ENCODE measurements at places on chromosomes 1 and 21.

DNA sequence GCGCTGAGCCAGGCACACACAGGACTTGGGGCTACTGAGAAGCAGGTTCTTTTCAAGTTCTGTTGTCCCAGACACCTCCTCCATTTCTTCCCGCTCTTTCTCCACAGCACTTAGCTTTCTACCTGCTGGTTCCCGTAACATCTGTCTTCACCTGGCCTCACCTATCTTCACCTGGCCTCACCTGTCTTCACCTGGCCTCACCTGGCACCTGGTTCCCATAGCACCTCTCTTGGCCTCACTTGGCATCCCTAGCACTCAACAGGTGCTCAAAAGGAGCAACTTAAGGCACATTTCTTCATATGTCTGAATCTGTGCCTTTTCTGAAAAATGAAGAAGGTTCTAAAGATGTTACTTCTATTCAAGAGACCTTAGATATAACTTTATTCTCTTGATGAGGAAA is 10.4 kb downstream of the KCNK1 start:
- DNase-seq: no peak

DNA sequence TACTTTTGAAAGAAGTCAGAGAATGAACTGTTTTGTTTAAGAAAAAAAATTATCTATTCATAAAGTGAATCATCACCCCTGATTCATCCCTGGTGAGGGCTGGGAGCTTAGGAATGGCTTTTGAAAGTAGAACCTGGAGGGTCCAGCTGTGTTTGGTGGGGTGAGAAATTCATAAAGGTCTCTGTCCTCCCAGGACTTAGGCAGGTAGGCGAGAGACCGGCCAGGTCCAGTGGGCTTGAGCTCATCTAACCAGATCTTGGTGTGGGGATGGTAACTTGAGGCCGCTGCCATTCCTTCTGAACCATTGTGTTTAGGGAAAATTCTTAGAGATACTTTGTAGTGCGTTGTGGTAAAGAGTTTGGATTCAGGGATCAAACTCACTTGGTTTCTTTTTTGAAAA is 156.8 kb upstream of the TNR start:
- DNase-seq: no peak

GRCh38 chr1:10515301-10515975 is 40.7 kb downstream of the PEX14 start:
- peak; percentile 61 for DNase-seq

- peak; percentile 22 for DNase-seq
Observed at GRCh38 chr21:26849428-26850115, 4.4 kb upstream of the ADAMTS1 start.

GRCh38 chr1:89843273-89844130 is 22.7 kb downstream of the LRRC8D start:
- peak; percentile 43 for DNase-seq

DNA sequence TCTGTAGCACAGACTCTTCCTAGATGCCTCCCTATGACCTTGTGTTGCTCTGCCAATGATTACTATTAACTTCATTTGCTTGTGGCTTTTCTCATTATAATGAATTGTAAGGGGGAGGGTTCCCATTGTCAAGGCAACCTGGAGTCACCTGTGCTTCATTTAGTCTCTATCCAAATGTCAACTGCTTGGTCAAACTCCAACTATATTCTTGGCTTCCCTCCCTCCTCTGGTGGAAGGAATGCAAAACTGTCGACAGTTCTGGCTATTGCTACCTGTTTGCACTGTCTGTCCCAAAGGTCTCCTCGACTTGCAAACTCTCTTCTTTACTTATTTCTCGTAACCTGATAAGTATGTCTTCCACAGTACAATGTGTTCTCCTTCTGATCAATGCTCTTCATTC is 100.3 kb downstream of the CACNA1E start:
- DNase-seq: no peak

DNA sequence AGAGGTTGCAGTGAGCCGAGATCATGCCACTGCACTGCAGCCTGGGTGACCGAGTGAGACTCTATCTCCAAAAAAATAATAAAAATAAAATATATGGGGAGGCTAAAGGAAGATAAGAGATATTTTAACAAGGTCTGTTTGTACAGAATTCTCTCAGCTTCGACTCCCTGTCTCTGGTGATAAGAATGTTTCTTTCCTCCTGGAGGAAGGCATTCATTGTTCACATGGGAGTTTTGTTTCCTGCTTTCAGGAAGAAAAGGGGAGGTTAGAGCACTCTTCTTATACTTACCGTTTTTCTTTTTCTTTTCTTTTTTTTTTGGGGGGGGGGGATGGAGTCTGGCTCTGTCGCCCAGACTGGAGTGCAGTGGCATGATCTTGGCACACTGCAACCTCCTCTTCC is 2.0 kb upstream of the NAXE start:
- DNase-seq: no peak

DNA sequence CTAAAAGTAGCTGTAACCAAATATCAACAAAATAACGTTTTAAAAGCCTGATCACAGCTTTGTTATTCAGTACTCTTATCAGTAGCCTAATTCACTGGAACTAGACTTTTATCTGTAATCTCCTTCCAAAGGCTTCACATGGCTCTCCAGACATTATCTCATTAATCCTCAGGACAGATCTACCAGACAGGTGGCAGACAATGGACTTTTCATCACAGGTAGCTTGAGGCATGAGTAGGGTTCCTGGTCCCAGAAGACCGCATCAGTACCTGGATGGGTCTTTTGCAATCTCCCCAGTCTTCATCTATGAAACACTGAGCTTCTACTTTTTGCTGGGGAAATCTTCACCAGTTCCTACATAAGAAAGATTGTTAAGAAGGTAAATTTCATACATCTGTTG is 132.2 kb upstream of the FOXD3 start:
- DNase-seq: no peak

DNA sequence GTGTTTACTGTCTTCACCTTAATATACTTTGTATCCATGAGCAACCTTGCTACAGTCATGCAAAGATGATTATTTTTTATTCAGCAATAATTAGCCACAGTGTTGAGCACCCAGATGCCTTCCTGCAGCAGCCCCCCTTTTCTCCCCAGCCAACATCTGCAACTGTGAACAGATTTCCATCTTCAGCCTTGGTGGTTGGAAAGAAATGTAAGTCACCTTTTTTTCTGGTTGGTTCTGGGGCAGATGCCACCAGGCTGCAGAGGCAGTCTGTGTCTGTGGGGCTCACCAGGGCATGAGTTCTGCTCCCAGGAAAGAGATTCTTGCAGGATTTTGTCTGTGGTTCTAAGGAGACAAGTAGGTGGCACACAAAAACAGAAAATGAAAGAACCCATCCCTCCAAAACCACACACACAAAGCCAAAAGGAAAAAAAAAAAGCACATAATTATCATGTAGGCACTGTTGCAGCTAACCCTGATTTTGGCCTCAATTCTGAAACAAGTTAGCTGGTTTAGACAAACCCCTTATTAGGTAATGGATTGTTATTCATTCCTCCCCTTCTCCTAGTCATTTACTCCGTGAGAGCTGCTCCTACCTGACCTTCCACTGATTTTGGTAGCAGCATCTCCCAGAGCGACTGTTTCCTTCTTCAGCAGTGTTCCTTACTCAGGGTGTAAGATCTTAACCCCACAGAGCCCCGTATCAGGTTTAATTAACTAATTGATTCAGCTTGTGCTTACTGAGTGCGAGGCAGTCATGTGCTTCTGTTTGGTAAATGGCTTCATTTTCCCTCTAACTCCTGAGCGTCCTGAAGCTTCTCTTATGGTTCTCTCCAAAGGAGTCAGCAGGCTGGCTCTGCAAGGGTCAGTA is 36.5 kb downstream of the GALNT2 start:
- DNase-seq: no peak

DNA sequence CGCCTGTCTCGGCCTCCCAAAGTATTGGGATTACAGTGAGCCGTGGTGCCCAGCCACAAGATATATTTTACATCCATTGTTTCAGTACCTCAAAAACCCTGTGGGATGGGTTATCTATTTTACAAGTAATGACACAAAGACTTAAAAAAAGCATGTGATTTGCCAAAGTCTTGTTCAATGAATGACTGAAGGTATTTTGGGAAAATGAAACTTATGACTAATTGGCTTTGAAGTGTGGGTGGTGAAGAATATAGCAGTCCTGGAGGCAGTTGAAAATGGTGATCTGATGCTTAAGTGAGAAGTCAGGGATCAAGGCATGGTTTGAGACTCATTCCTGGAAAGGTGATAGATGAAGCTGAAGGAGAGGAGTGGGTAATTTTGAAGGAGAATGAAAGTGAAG is 3.0 kb downstream of the SWT1 start:
- DNase-seq: peak; percentile 3

DNA sequence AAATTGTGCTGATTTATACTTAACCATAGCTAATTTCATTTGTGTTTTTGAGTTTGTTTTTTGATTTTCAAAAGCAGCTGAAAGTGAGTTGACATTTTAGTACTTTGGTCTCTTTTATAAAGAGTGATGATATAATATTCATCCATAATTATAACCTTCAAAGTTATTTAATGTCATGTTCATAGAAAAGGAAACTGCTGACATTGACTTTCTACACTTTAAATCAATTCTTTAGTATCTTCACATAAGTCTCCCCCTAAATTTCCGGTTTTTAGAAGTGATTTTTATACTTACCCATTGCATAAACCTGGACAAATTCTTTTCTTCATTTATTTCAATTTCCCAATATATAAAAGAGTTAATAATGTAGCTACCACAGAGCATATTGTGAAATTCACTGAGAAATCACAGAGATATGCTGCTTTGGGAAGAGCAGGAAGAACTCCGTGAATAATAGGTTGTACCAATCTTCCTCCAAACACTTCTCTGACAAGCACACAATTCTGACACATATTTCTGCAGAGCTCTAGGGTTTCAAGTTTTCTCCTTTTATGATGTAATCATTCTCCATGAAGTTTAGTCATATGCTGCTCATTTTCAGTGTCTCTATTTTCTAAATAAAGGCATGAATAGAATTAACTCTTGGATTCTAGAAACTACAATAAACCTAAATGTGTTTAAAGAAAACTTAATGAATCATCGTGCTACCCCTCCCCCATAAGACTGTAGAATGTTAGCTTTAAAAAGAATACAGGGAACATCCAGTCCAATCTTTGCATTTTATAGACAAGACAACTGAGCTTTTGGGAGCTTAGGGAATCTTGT is 25.6 kb upstream of the CDC42BPA start:
- peak; percentile 80 for DNase-seq

GRCh38 chr1:233364695-233365539 is 37.4 kb downstream of the MAP3K21 start:
- peak; percentile 82 for DNase-seq
